COR-L47 (cell line): ENCODE measurements at places on chromosomes 7 and 10.
A peak's percentile ranks its signal among the peaks of the same experiment; 100 is the strongest.

DNA sequence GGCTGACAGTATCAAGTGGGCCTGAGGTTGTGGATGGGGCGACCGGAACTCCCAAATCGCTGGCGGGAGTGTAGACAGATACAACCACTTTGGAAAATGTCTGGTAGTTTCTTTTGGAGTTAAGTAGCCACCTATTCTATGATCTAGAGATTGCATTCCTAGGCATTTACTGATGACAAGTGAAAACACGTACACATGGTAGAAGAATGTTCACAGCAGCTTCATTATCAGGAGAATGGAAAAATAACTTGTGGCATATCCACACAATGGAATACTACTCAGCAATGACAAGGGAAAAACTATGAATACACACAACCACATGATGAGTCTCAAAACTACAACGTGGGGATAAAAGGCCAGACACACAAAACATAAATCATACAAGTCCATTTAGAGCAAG is 146.0 kb downstream of the MYOF start:
- no peak for DNase-seq

- no peak for DNase-seq
These were observed 22.3 kb downstream of the AMZ1 start for GRCh38 chr7:2710286-2710655.

- DNase-seq, result no peak
These were observed 13.3 kb upstream of the PDCD4 start for GRCh38 chr10:110858297-110858934.

GRCh38 chr10:1153805-1154351 is 97.7 kb downstream of the WDR37 start:
- DNase-seq, result no peak

DNA sequence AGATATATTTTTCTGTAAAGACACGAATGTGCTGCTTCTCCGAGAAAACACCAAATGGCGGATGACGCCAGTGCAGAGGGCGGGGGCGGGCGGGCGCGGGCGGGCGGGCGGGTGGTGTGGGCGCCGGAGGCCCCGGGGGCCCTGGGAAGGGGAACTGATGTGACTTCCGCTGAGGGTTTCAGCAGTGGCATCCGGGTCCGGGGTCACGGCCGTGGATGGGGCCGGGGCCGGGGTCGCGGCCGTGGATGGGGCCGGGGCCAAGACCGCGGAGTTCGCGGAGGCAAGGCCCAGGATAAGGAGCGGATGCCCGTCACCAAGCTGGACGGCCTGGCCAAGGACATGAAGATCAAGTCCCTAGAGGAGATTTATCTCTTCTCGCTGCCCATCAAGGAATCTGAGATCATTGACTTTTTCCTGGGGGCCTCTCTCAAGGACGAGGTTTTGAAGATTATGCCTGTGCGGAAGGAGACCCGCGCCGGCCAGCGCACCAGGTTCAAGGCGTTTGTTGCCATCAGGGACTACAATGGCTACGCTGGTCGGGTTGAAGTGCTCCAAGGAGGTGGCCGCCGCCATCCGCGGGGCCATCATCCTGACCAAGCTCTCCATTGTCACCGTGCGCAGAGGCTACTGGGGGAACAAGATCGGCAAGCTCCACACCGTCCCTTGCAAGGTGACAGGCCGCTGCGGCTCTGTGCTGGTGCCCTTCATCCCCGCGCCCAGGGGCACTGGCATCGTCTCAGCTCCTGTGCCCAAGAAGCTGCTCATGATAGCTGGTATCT is 20.3 kb upstream of the IGF2BP3 start:
- peak; percentile 12 for DNase-seq

GRCh38 chr10:31025142-31025541 is 6.5 kb downstream of the ZNF438 start:
- DNase-seq, result no peak

- no peak for DNase-seq
These were observed 619.2 kb upstream of the GALNT17 start for GRCh38 chr7:70512761-70513160.

DNA sequence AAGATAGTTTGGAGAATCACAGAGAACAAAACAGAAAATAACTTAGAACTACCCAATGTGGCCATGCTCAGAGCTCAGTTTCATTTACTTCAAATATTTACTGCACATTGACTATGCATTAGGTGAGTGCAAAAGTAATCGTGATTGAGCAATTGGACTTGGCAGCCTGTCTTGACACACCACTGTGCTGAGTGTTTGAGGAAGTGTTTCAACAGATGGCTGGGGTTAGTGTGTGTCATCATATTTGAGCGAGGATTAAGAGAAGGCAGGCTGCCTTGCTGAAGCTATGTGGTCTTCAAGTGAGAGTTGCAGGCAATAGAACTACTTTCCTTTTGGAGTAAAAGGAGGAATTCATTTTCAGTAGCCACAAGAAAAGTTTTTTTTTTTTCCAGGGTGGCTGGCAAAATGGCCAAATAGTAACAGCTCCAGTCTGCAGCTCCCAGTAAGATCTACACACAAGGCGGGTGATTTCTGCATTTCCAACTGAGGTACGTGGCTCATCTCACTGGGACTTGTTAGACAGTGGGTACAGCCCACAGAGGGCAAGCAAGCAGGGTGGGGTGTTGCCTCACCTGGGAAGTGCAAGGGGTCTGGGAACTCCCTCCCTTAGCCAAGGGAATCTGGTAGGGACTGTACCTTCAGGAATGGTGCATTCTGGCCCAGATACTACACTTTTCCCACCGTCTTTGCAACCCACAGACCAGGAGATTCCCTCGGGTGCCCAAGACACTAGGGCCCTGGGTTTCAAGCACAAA is 37.6 kb downstream of the AKR1C4 start:
- DNase-seq, result no peak

DNA sequence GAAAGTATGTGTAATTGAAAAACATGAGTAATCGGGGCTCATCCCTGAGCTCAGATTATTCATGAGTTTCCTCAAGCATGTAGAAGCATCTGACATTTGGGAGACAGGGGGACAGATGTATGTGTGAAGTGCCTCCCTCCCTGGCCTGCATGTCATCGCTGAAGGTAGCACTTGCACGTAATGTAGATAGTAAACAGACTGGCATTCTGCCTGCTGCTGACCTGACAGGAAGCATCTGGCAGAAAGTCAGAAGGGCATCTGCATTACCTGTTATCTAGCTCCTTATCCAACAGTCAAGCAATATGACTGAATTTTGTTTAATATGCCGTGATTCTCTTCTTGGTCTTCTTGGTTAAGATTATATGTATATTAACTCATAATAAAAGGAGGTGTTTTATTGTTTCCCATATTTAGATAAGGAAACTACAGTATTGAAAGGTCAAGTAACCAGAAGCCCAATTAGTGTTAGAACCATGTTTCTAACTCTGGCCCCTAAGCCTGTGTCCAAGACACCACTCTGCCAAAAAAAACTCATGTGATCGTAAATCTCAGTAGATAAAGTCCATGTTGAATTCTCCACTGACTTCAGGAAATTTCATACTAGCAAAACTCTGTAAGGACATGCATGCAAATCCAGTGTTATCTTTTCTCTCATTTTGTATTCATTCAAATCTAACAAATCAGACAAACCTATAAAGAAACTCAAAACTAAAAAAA is 918.1 kb upstream of the MBL2 start:
- DNase-seq, result no peak

DNA sequence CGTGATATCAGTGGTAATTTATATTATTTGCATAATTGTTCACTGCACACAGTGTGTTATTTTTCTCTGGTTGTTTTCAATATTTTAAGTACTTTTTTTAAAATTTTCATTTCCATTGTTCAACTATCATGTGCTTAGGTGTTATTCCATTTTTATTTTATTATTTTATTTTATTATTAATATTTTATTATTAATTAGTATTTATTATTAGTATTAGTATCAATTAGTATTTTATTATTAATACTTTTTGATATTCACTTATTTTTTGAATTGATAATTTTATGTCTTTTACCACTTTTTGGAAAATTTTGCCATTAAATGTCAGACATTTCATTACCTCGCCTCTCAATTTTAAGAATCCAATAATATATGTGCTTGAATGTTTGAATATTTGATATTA is 593.8 kb upstream of the GRM3 start:
- DNase-seq, result no peak

DNA sequence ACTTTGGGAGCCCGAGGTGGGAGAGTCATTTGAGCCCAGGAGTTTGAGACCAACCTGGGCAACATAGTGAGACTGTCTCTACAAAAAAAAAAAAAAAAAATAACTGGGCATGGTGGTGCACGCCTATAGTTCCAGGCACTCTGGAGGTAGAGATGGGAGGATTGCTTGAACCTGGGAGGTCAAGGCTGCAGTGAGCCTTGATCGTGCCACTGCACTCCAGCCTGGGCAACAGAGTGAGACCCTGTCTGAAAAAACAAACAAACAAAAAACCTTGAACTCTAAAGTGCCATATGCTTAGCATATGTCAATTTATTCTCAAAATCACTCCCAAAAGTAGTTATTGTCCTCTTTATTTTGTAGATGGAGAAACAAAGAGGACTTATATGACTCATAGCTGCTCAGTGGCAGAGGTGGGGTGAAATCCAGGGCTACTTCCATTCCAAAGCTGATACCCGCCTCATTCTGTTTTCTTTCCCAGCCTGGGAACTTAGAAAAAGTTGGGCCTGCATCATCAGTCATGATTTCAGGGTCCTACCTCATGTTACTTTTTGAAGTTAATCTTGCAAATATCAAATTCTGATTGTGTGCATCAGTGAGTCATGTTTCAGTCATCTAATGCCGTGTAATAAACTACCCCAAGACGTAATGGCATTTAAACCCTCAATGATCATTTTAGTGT is 13.3 kb downstream of the DHTKD1 start:
- DNase-seq, result no peak

DNA sequence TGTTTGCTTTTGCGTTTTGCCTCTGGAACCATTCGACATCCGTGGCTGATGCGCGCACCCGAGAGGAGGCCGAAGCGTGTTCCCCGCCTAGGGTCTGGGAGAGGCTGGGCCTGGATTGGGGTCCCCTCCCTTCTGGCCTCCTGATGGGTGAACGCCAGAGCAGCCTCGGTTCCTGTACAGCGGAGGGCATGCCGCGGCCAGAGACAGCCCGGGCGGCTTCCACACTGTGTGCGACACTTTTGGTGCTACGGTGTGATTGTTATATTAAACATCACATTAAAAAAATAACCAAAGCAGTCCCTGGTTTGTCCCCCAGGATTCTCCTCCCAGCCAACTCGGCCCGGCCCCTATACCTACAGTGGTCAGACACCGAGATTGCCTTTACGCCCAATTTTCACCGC is 3.7 kb upstream of the HOXA7 start:
- no peak for DNase-seq

- DNase-seq, result no peak
These were observed 452.4 kb upstream of the AKR1E2 start for GRCh38 chr10:4373612-4374011.

DNA sequence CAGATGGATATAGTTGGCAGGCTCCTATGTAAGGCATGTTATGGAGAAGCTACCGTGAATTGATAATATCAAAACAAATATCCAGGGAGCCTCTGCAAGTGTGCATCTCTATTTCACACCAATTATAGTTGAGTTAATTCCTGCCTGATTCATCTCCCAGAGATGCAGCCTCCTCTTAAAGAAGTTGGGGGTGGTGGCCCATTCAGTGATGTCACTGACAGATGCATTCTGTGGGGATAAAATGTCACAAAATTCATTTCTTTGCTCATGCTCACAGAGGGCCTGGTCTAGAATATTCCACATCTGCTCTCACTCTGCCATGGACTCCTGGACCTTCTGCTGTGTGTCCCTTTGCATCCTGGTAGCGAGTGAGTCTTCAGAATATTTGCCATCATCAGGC is 189.1 kb upstream of the PRSS1 start:
- no peak for DNase-seq

GRCh38 chr10:111446966-111447365 is 370.1 kb downstream of the ADRA2A start:
- no peak for DNase-seq

- DNase-seq, result no peak
These were observed 22.0 kb downstream of the CRPPA start for GRCh38 chr7:16399265-16399831.

- DNase-seq, result no peak
These were observed 55.6 kb upstream of the BET1 start for GRCh38 chr7:94059746-94060145.

GRCh38 chr7:113159746-113160339 is 41.5 kb upstream of the SMIM30 start:
- DNase-seq, result peak; percentile 43

GRCh38 chr10:99520040-99520846 is 12.5 kb upstream of the NKX2-3 start:
- no peak for DNase-seq

GRCh38 chr7:91569728-91570457 is 305.7 kb downstream of the FZD1 start:
- DNase-seq, result no peak

DNA sequence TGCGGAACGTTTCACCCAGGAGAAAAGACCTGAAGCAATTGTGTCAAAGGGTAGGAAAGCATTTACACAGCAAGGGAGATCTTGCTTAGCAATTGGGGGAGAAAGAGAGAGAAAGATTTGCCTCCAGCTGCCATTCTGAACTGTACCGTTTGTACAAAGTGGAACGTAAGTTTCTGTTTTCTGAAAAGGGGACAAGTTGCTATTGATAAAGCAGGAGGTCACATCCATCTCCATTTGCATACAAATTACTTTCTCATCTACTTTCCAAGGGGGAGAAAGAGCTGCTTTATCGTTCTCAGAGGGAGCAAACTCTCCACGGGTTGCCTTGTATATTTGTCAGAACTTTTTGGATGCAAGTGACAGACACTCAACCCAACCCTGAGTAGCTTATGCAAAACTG is 92.0 kb upstream of the CARD11 start:
- DNase-seq, result no peak

DNA sequence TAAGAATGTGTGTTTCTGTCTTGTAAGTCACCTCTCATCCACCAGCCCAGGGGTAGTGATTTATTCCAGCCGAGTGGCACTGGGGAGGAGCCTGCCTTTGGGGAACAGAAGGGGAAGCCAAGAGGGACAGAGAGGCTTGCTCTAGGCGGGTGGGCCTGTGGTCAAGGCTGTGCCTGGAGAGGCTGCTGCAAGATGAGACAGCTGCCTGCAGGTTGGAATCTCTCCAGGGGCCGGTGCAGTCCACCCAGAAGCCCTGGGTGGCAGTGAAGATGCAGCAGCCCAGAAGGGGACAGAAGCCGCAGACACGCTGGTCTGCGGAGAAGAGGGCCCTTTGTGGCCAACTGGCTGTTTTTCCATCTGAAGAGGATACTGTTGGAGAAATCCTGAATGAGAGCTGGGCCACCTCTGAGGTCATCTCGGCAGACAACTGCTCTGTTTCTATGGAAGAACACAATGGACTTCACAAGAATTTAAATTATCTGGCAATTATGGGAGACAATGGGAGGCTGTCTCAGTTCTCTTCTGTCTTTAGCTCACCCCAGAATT is 175.7 kb downstream of the GFRA1 start:
- peak; percentile 6 for DNase-seq

DNA sequence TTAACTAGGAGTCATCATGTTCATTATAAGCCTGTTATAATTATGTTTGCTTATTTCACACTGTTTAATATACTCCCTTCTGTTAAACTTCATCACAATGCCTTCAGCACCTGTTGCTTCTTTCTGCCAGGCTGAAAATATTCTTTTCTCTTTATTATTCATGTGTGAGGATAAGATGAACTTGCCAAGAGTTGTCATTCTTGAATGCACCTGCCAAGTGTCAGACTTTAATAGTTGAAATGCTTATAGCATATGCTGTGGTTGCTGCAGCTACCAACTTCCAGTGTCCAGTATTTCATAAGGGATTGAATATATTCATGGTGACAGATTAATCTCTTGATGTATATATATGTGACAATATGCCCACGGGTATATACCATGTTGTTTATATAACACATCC is 339.2 kb upstream of the MEOX2 start:
- DNase-seq, result no peak

GRCh38 chr7:117837841-117838240 is 35.4 kb downstream of the CTTNBP2 start:
- no peak for DNase-seq
